NCI-H446 treated with DMSO at 0.1 percent for 48 hours (cell line): ENCODE measurements at places on chromosomes 16 and 17.

DNA sequence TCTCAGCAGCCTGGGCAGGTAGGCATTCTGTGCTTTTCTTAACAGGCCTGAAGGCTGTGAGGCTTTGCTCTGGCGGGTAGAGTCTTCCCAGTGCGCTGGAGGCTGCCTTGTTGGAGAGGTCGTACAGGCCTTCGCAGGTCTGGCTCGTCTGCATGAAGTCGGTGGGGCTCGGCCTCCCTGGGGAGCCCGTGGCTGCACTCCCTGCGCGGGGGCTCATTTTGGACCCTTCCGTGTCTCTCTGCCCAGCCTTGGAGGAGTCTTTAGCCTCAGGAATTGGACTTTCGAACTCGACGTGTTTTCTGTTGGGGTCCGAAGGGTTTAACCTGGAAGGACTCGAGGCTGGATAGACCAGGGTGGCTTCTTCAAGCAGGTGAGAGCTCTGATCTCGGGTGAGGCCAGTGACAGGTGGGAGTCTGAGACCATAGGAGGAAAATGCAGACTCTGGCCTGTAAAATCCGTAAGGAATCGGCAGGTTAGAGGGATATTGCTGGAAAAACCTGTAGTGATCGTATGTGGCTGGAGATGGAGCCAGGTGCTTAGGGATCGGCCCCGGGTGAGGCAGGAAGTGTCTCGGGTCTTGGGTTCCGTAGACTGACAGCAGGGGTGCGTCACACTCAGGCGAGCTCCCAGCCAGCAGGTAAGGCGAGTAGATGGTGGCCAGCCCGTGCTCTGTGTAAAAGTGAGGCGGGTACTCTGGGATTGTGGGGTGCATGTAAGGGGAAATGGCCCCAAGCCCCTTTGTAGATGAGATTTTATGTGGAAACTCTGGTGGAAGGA lies 8.6 kb downstream of the ZNF750 start:
- no peak for DNase-seq

DNA sequence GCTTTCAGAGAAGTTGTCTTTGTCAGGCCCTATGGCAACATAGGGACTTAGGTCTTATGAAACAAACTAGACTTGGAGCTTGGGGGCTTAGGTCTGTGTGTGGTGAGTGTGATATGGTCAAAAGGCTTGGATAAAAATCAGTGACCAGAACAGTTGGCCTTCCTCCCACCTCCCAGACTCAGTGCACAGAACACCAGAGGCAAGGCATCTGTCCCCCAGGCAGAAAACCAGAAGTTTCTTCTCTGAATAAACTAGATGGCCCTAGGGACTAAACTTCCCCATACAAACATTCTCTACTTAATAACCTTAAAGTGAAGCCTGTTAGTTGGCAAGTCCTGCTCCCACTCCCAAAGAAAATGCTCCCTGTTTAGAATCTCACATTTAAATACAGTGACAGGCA lies 39.2 kb upstream of the PMFBP1 start:
- no peak for DNase-seq

GRCh38 chr17:41730479-41730878 lies 4.0 kb downstream of the HAP1 start:
- DNase-seq, result no peak

DNA sequence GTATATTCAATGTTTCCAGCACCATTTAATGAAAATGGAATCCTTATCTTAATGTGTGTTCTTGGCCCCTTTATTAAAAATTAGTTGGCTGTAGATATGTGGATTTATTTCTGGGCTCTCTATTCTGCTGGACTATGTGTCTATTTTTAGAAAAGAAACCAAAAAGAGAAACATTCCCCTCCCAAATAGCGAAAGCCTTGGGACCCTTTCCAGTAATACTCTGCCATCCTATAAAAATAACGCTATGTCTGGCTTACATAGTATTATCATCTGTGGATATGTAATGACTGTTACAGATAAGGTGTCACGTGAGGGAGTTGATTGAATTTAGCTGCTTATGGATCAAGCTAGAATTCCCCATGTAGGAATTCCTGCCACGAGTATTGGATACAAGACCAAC lies 279.3 kb upstream of the KIF2B start:
- no peak for DNase-seq

DNA sequence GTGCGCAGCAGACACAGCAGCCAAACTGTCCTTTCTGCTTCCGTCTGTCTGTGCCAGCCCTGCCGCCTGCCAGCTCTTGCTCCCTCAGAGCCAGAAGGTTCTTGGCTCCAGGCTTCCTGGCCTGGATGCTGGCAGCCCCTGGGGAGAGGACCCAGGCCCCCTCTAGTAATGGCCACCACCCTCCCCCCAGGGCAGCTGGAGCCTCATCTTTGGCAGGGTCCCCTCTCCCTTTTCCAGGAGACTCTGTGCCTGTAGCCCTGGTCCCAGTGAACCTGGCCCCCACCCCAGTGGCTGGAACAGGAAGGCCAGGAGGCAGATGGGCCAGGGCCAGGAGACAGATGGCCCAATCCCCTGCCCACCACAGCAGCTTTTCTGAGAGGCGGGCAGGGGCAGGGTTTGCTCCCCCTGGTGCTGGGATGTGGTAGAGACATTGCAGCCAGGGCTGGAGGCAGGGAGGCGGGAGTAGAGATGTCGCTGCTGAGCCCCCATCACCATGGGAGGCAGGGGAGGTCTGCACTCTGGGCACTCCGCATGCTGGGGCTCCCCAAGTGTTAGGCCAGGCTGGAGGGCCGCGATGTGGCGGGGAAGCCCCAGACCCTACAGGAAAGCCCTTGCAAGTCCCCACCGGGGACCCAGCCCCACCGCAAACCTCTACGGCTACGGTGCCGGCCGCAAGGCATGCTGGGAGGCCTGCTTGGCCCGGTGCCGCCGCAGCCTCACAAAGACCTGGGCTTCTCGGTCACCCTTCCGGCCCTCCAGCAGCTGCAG lies 16.7 kb downstream of the UNC13D start:
- DNase-seq, result peak; percentile 98

- DNase-seq, result no peak
Measured at GRCh38 chr17:8175795-8176196, 384 bp downstream of the TMEM107 start.

DNA sequence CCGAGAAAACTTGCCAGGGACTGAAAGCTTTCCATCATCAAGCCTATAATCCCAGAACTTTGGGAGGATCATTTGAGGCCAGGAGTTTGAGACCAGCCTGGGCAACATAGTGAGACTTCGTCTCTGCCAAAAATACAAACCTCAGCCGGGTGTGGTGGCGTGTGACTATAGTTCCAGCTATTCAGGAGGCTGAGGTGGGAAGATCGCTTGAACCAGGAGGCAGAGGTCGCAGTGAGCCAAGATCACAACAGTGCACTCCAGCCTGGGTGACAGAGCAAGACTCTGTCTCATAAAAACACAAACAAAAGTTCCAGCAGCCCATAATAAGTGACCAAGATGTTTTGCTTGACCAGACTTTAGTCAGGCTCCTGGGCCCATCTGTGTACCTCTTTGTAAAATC lies 1.9 kb downstream of the MEAK7 start:
- no peak for DNase-seq

DNA sequence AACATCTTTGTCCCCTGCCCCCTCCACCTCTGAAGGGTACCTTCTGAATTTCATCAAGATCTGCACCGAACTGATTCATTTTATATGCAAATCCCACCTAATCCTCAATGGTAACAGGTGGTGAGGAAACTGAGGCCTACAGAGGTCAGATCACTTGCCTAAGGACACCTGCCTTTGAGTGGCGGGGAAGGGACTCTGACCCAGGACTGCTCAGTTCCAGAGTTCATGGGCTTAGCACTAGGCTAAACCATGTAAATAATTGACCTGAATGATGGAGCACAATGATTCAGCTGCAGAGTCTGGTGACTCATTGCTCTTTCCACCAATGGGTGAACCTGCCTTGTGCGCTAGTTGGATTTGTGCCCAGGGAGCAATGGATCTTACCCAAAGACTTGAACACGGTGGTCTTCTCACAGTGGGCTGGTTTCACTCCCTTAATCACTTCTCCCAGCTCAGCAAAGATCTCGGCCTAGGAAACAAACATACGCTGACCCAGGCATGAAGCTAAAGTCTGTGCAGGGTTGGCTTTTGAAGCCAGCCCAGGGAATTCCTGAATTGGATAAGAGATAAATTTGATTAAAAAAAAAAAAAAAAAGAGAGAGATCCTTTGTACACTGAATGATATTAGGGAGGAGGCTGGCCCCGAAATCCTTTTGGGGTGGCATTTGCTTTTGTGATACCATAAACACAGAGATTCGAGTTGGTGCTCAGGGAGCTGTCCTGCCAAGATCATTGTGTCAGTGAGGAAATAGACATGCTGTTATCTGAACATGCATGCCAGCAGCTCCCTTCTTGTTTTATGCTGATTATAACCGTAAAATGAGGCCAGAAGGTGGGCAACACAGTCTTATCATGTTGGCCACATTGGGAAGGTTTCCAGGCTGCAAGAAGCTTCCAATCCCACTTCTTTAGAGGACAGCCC lies 17.0 kb downstream of the CRYM start:
- peak; percentile 26 for DNase-seq

DNA sequence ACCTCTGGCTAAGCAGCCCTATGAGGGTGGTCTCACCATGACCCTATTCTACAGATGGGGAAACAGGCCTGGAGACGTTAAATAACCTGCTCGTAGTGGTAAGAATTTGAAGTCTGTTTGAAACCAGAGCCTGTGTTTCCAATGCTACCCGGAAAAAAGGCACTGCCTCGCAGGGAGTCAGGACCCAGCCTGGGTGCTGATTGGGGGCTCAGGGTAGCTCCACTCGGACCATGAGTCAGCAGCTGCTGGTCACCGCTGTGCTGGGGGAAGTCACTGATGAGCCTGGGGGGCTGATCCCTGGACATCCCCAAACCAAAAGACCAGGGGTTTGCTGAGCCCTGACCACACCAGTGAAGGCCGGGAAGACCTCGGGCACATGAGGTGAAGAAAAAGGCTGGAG lies 9.4 kb upstream of the PLD6 start:
- DNase-seq, result no peak

GRCh38 chr17:33944412-33944811 lies 310.7 kb upstream of the CCL2 start:
- DNase-seq, result no peak

DNA sequence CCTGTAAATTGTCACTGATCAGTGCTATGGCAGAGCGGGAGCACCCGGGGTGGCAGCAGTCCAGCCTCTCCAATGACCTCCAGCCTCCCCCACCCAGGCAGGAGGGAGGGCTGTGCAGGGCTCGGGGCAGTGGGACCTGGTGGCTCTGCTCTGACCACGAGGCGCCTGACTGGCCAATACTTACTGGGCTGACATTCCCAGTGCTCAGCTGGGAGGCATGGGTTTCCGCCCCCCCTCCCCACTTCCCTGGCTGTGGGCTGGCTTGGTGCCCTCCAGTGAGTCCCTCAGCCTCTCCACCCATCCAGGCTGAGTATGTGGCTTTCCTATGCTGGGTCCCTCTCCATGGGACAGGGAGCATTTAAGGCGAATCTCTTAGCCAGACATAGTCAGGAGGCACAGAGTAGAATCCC lies 2.7 kb downstream of the SOCS3 start:
- DNase-seq, result no peak

- DNase-seq, result no peak
Measured at GRCh38 chr17:72862276-72862999, 230.1 kb downstream of the SLC39A11 start.

DNA sequence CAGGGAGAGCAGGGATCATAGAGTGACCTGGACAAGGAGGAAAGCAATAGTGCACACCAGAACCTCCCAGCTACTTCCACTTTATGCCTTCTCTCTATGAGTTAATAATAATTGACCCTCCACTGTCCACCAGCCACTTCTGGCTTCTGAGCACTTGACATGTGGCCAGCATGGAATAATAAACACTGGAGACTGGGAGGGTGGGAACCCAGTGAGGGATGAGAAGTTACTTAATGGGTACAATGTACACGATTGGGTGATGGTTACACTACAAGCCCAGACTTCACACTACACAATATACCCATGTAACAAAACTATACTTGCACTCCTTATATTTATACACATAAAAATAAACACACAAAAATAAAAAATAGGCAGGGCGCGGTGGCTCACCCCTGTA lies 11.4 kb downstream of the CDC42EP4 start:
- DNase-seq, result no peak

DNA sequence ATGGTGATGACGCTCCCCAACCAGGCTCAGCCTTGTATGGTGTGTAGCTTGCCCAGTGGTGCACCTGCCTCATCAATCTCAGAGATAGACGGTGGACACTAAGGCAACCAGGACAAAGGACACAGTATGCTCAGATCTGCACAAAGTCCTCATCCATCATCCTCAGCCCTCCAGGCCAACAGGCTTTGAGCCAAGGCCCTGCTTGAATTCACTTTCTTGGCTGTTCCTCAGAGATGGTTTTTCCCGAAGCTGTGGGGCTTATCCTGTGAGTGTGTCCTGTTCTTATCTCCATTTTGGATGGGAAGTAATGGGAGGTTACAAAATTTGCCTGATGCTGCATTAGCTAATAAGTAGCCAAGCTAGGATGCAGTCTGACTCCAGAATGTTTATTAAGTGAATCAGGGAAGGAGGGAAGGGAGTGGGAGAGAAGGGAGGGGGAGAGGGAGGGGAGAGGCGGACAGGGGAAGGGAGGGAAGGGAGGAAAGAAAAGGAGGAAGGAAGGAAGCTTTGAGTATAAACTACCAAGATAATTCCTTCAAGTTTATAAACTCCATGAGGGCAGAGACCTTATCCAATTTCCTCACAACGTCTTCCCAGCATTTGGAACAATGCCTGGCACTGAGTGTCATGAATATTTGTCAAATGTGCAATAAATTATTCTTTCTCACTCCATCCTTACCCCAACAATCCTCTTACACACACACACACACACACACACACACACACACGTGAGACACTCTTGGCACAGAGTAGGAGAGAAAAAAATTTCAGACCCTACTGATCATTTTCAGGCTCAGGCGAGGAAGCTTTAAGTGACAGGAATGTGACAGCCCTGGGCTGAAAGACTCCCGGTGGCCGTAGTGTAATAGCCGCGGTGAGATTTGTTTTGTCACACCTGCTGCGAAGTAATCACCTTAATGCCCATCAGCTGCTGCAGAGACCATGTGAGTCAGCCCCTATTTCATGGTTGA lies 84.3 kb downstream of the BMERB1 start:
- peak; percentile 50 for DNase-seq
